ENCODE measurements at places on chromosomes 16 and 17. TPM values are rescaled to one million over a fixed set of nuclear protein-coding genes. Genes with fewer than 3 reads are reported as not detected.
A peak's percentile ranks its signal among the peaks of the same experiment; 100 is the strongest.

MAP2K6 gene
- total RNA-seq = 2.8 TPM

PRAC1 gene
- not detected for total RNA-seq

SCIMP gene
- not detected for total RNA-seq

BMERB1 gene
- total RNA-seq = 47.9 TPM

GCGR gene
- not detected for total RNA-seq

DNA sequence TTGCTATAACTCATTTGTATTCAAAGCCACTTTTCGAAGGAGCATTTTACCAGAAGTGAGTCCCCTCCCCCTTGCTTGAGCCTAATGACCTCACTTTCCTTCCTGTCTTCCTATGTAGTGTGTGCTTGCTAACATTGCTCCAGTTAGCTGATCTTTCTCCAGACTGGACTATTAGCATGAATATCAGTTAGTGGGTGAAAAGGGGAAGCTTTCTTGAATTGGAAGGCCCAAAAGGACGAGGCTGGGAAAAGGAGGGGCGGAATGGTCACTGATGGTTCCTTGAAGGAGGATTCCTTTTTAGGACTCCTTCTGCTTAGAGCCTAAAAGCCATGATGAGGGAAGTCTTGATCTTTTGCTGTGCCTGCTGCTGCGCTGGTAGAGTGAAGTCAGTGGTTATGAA, 11.9 kb downstream of the MAP3K3 start:
- peak overlapping the region; percentile 59 for H3K27ac ChIP-seq
- H3K27me3 ChIP-seq = no peaks in the 10 kb centered on the region
- H3K36me3 ChIP-seq = peaks cover 24% of the 10 kb centered on the region
- DNase-seq = no peak
- H3K4me1 ChIP-seq = peaks cover 2% of the 10 kb centered on the region

- DNase-seq = no peak
- H3K4me3 ChIP-seq = no peak overlapping the region
- H3K36me3 ChIP-seq = no peaks in the 10 kb centered on the region
- H3K4me1 ChIP-seq = no peaks in the 10 kb centered on the region
- H3K27me3 ChIP-seq = no peaks in the 10 kb centered on the region
- H3K27ac ChIP-seq = no peak overlapping the region
Measured at GRCh38 chr16:26688105-26688504, 378.6 kb upstream of the C16orf82 start.

DNA sequence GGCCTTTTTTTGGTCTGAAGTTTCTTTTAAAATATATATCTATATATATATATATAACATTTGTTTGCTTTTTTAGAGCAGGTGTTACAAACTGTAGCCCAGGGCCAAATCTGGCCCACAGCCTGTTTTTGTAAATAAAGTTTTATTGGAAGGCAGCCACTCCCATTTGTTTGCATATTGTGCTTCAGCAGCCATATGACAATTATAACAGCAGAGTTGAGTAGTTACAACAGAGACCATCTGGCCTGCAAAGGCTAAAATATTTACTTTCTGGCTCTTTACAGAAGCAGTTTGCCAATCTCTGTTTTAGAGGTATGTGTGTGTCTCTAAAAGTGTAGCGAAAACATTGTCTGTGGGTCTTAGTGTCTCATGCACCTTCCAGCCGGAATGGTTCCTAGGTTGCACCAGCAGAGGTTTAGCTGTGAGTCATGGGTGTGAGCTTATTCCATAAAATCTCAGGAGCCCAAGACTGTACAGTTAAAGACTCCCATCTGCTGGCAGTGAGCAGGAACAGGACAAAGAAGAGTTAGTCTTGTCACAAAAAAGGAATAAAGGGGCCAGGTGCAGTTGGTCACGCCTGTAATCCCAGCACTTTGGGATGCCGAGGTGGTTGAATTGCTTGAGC, 23.8 kb downstream of the LCMT1 start:
- DNase-seq = no peak

DNA sequence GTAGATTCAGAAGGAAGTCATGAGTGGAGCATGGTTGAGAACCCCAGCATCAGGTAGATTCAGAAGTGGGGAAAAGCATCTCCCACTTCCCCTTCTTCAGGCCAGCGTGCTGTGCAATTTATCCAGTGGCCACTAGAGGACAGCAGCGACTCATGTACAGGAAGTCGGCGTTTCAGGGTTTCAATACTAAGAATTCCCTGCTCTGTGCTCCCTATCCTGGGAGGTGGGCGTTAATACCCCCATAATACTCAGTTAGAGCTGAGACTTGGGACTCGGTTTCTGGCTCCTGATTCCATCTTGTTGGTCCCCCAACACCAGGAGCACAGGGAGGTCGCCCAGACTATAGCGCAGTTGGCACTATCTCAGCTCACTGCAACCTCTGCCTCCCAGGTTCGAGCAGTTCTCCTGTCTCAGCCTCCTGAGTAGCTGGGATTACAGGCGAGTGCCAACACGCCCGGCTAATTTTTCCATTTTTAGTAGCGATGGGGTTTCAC, 75.3 kb upstream of the AMZ2 start:
- no peaks in the 10 kb centered on the region for H3K4me1 ChIP-seq
- no peak overlapping the region for H3K27ac ChIP-seq
- H3K27me3 ChIP-seq = no peaks in the 10 kb centered on the region
- DNase-seq = peak; percentile 87
- H3K36me3 ChIP-seq = no peaks in the 10 kb centered on the region
- no peak overlapping the region for H3K4me3 ChIP-seq

DNA sequence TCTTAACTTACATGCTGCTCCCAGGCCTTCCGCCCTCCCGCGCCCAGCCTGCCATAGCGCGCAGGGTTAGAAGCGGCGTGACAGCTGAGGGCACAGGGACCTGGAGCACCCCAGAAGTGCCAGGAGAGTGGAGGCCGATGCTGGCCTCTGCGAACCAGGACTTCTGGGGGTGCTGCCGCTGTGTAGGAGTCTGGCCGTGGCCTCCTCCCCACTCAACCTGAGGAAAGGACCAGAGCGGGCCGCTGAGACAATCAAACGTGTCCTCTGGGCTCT, 1.9 kb upstream of the TMEM204 start:
- no peak overlapping the region for H3K4me3 ChIP-seq
- no peaks in the 10 kb centered on the region for H3K27me3 ChIP-seq
- peak overlapping the region; percentile 86 for H3K27ac ChIP-seq
- H3K36me3 ChIP-seq = peaks cover under 1% of the 10 kb centered on the region
- peaks cover 61% of the 10 kb centered on the region for H3K4me1 ChIP-seq

DNA sequence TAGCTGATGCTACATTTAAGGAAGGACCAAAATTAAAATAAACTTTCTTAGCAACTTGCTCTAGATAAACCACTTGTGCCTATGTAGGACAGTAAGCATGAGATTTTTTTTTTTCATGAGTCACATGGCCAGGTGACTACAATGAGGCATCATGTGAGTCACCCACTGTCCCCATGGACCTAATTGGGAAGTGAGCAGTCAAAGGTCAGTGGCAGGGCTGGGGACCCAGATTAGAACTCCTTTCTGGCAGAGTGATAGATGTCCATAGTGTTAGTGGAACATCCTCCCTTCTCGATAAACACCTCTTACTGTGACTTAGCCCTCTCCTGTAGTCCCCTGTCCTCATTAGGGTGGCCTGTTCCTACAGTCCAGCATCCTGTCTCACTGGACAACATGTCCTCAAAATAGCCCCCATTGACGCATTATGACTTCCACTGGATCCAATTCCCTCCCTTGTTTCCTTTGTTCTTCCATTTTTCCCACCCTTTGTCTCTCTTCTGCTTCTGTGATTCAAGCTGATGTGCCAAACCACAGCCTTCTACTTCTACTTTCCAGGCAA, 12.4 kb downstream of the ITGB3 start:
- H3K27ac ChIP-seq = no peak overlapping the region
- H3K4me3 ChIP-seq = no peak overlapping the region
- no peaks in the 10 kb centered on the region for H3K27me3 ChIP-seq
- no peak for DNase-seq

DNA sequence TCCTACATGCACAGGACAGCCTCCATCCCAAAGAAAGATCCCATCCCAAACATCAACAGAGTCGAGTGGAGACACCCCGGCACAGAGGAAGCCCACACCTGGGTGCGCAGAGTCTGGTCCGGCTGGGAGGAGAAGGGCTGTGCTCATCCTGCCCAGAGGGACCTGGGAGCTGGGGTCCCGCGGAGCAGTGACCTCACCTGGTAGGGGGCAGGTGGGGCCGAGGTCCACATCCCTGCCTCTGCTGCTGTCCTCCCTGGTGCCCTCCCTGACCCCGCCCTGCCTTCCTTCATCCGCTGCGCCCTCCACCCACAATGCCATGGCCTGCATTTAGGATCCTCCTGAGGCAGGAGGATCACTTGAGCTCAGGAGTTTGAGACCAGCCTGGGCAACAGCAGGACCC, 2.9 kb downstream of the C16orf90 start:
- no peak for DNase-seq
- no peak overlapping the region for H3K27ac ChIP-seq
- no peaks in the 10 kb centered on the region for H3K27me3 ChIP-seq
- H3K36me3 ChIP-seq = peaks cover 4% of the 10 kb centered on the region
- H3K4me3 ChIP-seq = no peak overlapping the region
- no peaks in the 10 kb centered on the region for H3K4me1 ChIP-seq

GRCh38 chr17:3885970-3886369, 6.9 kb downstream of the CAMKK1 start:
- no peak overlapping the region for H3K4me3 ChIP-seq
- peaks cover 40% of the 10 kb centered on the region for H3K4me1 ChIP-seq
- DNase-seq = no peak
- H3K27me3 ChIP-seq = no peaks in the 10 kb centered on the region
- no peaks in the 10 kb centered on the region for H3K36me3 ChIP-seq

All from osteocyte (in vitro differentiated cells).